Breast epithelium (tissue), 4 donors: ENCODE measurements at places on chromosomes 5 and 9. TPM values are rescaled to one million over a fixed set of nuclear protein-coding genes. Genes with fewer than 3 reads are reported as not detected.

Gene POU5F2
- total RNA-seq = 10.4 TPM

Gene ANXA2R
- total RNA-seq = 4.6 TPM

DNA sequence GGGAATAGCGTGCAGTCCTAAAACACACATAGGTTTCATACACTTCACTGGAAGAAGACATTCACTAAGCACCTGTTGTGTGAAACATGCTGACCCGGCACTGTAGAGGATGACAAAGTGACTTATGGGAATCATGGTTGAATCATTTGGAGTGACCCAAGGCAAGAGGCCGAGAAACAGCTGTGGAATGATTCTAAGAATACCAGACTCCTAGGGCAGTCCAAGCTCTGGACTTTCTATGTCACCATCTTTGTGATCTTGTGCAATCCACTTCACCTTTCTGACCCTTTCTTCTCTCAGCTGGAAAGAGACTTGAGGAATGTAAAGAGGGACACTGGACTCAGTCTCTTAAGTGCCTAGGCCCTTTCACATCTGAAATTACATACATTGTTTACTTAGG is 13.1 kb downstream of the MSANTD3 start:
- no peak overlapping the region for H3K4me3 ChIP-seq
- no peak for DNase-seq
- no peaks in the 10 kb centered on the region for H3K4me1 ChIP-seq
- H3K27ac ChIP-seq = no peak overlapping the region
- no peaks in the 10 kb centered on the region for H3K36me3 ChIP-seq

Gene HSD17B4
- 173 TPM for total RNA-seq

Gene VCAN
- 138 TPM for total RNA-seq

DNA sequence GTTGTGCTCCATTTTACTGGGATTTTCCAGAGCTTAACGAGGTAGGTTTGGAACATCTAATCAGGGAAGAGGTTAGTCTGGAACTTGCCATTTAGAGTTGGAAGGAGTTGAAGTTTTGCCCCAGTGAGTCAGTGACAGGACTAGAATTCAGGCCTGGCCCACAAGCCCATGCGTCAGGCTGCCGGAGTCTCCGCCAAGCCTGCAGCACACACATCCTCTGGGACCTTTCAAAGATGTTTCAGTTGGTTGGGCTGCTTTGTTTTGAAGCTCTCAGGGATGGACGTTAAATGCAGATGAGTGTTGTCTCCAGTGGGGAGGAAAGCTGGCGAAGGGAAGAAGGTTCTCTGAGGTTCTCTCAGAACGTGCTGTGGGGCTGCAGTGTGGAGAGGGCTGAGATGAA is 147.0 kb downstream of the PSAT1 start:
- H3K36me3 ChIP-seq = no peaks in the 10 kb centered on the region
- no peaks in the 10 kb centered on the region for H3K27me3 ChIP-seq
- no peak overlapping the region for H3K4me3 ChIP-seq
- no peak for DNase-seq
- peaks cover 3% of the 10 kb centered on the region for H3K4me1 ChIP-seq

Gene SPATA31E1
- total RNA-seq = not detected

Gene FOXD4L4
- 0.32 TPM for total RNA-seq

GRCh38 chr9:126482361-126483044 is 131.2 kb upstream of the LMX1B start:
- H3K27ac ChIP-seq = no peak overlapping the region
- no peak overlapping the region for H3K4me3 ChIP-seq
- no peaks in the 10 kb centered on the region for H3K27me3 ChIP-seq
- H3K36me3 ChIP-seq = no peaks in the 10 kb centered on the region
- H3K4me1 ChIP-seq = no peaks in the 10 kb centered on the region
- no peak for DNase-seq

DNA sequence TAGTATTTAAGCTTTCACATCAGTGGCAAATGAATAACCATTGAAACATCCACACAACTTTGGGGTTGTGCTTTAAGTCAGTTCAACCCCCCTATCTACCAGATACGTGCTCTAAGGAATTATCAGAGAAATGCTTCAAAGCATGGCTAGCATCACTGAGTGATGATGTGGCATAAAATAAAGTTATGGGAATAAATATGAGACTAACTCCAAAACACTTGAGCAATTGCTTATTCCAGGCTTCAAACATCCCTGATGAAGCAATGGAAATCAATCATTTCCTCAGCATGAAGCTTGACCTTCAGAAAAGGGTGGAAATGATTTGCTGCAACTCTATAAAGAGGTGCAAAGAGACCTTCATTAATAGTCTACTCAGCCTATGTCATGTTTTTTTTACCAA is 292.0 kb upstream of the SMC2 start:
- H3K36me3 ChIP-seq = no peaks in the 10 kb centered on the region
- no peaks in the 10 kb centered on the region for H3K27me3 ChIP-seq
- no peak overlapping the region for H3K4me3 ChIP-seq
- no peaks in the 10 kb centered on the region for H3K4me1 ChIP-seq
- no peak for DNase-seq
- no peak overlapping the region for H3K27ac ChIP-seq

- H3K4me1 ChIP-seq = no peaks in the 10 kb centered on the region
- no peak overlapping the region for H3K27ac ChIP-seq
- no peaks in the 10 kb centered on the region for H3K27me3 ChIP-seq
These were observed 130.0 kb downstream of the MVB12B start for GRCh38 chr9:126456441-126457174.

GRCh38 chr9:131583836-131584555 is 38.7 kb downstream of the PRRT1B start:
- DNase-seq = no peak
- no peak overlapping the region for H3K27ac ChIP-seq
- no peaks in the 10 kb centered on the region for H3K36me3 ChIP-seq
- no peak overlapping the region for H3K4me3 ChIP-seq
- no peaks in the 10 kb centered on the region for H3K27me3 ChIP-seq
- H3K4me1 ChIP-seq = no peaks in the 10 kb centered on the region

GRCh38 chr5:142317753-142318152 is 7.1 kb downstream of the SPRY4 start:
- DNase-seq = no peak
- H3K36me3 ChIP-seq = no peaks in the 10 kb centered on the region
- peaks cover 17% of the 10 kb centered on the region for H3K4me1 ChIP-seq
- H3K27ac ChIP-seq = peak overlapping the region; percentile 58
- no peak overlapping the region for H3K4me3 ChIP-seq

DNA sequence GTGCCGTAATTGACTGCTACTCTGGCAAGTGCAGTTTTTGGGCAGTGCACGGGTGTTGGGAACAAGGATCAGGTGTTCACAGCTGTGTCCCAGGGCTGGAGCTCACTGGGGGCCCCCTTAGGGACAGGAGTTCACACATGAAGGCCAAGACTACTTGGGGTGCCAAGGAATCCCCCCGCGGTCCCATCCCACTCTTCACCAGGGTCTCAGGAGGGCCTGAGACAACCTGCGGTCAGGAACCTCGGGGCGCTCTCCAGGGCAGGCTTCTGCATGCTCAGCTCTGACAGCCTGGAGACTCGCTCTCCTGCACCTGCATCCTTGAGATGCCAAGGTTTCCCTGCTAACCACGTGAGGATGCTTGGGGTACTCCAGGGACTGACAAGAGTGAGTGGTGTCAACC is 2.3 kb upstream of the MAN1B1 start:
- no peak overlapping the region for H3K27ac ChIP-seq
- H3K36me3 ChIP-seq = peaks cover 8% of the 10 kb centered on the region
- no peaks in the 10 kb centered on the region for H3K27me3 ChIP-seq
- H3K4me3 ChIP-seq = no peak overlapping the region
- no peak for DNase-seq
- H3K4me1 ChIP-seq = peaks cover 14% of the 10 kb centered on the region

Gene FSTL4
- 0.98 TPM for total RNA-seq

GRCh38 chr9:114072184-114073140 is 5.6 kb downstream of the AMBP start:
- peaks cover 8% of the 10 kb centered on the region for H3K4me1 ChIP-seq
- DNase-seq = peak; percentile 59
- H3K27ac ChIP-seq = no peak overlapping the region

DNA sequence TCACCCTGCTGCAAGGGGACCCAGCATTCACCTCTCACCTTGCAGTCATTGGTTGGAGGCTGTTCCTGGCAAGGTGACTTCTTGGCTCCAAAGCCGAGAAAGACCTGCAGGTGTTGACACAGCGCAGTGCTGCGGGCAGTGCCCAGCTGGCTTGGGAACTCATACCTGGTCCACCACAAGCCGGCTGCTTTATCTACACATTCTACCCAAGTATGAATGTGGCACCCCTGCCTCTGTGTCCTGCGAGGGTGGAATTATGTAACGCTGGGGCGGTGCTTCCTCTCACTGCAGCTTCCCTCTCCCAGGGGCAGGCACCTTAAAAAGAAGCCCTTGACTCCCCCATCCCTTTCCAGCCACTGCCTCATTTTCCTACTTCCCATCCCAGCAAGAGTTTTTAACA is 2.5 kb upstream of the ZMYND19 start:
- peaks cover 8% of the 10 kb centered on the region for H3K4me1 ChIP-seq
- DNase-seq = no peak
- H3K27me3 ChIP-seq = no peaks in the 10 kb centered on the region
- H3K27ac ChIP-seq = no peak overlapping the region

- H3K27ac ChIP-seq = peak overlapping the region; percentile 96
- DNase-seq = no peak
- no peaks in the 10 kb centered on the region for H3K4me1 ChIP-seq
These were observed 721 bp downstream of the GIN1 start for GRCh38 chr5:103119070-103119764.

Gene ANKRD33B
- total RNA-seq = 5.3 TPM

GRCh38 chr9:116451500-116452115 is 235.5 kb upstream of the TRIM32 start:
- no peak overlapping the region for H3K27ac ChIP-seq
- no peaks in the 10 kb centered on the region for H3K27me3 ChIP-seq
- H3K36me3 ChIP-seq = no peaks in the 10 kb centered on the region
- no peak for DNase-seq
- no peak overlapping the region for H3K4me3 ChIP-seq

DNA sequence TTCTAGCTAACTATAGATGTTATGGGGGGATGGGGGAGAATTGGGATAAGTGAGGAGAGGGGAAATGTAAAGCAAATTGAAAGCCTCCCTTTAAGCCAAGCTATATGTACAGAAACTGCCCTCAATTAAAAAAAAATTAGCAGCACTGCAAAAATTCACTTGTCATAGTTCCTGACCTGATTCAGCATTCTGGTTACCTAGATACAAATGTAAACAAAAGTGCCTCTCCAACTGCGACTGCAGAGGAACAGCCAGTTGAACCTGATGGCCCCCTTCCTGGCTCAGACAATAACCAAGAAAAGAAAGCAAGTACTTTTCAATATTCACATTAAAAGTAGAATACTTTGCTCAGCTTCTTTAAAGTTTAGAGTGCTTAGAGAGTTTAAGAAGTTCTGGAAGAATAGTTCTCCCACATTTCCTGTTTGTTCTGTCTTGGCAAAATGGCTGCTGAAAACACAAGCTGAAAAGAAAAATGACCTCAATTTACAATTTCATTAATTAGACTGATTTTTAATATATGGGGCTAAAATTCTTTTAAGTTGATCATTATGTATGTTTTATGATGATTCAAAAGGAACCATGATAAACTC is 1.5 kb downstream of the FAM81B start:
- H3K4me1 ChIP-seq = no peaks in the 10 kb centered on the region
- H3K27me3 ChIP-seq = no peaks in the 10 kb centered on the region
- H3K4me3 ChIP-seq = no peak overlapping the region
- no peak for DNase-seq
- H3K36me3 ChIP-seq = no peaks in the 10 kb centered on the region
- H3K27ac ChIP-seq = no peak overlapping the region

Gene OR1B1
- not detected for total RNA-seq

Gene FOXD4L3
- 0.15 TPM for total RNA-seq

DNA sequence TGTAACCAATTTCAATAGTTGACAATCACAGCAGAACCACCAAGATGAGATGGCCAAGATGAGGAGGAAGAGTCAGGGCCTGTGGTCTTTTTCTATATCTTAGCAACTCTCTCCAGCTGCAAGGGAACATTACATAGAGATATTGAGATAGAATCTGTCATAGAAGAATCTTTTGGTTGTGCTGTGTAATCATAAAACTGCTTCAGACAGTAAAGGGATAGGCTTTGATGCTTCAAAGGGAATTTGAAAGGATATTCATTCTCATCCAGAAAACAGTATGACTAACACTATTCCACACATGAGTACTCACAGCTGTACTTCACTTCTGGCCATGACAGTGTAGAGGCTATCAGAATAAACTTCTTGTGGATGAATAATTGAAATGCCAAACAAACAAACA is 145.9 kb downstream of the YIPF5 start:
- no peak for DNase-seq
- H3K4me1 ChIP-seq = no peaks in the 10 kb centered on the region
- no peaks in the 10 kb centered on the region for H3K27me3 ChIP-seq
- no peak overlapping the region for H3K4me3 ChIP-seq

DNA sequence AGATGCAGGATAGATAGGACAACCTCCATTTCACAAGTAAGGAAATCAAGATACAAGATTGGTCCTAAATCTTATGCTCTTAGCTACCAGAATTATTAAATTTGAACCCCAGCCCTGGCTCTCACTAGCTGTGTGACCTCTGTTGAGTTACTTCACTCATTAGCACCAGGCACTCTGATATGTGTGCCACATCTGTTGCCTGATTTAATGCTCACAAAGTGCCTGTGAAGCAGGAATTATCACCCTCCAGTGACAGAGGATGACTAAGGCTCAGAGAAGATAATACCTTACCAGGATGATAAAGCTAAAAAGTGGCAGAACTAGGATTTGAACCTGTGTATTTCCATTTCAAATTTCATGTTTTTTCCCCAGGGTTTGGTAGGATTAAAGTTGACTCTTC is 110.0 kb downstream of the PLPPR1 start:
- no peak for DNase-seq
- H3K27ac ChIP-seq = no peak overlapping the region
- H3K4me3 ChIP-seq = no peak overlapping the region

GRCh38 chr5:154038261-154038706 is 426 bp downstream of the FAM114A2 start:
- H3K4me3 ChIP-seq = peak overlapping the region; percentile 89
- H3K4me1 ChIP-seq = peaks cover 6% of the 10 kb centered on the region

DNA sequence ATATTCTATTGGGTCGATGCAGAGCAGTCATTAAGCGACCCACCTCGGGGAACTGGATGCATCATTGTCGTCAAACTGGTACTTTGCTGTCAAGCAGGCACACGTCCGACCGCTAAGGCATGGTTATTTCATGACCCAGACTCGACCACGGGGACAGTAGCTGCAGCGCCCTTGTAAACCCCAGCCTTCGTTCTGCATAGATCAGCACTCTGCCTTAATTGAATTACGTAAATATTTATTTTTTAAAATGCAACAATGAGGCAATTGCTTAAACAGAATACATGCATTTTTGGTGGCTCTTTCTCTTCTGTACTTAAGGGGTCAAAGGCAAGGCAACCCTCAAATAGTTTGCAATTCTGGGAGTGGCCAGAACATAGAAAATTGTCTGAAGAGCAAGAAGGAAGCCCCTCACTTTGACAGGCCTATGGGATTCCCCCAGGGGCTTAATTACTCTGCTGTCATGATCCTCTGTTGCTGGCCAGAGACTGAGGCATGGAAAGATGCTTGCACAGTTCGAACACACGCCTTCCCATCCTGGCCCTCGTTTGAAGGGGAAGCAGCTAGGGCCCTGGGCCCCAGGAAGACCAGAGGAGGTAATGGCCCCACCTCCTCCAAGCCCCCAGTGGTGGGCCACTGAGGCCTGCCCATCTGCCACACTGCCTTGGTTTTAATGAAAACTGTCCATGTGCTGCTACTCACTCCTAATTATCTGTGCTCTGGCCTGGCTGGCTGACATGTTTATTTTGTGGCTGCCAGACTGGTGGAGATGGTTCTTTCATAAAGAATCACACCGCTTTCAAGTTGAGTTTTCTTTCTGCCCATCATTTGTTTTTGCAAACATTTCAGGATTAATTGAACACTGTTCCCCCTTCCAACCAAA is 169.7 kb upstream of the MAST4 start:
- no peaks in the 10 kb centered on the region for H3K27me3 ChIP-seq
- no peaks in the 10 kb centered on the region for H3K4me1 ChIP-seq
- no peak overlapping the region for H3K27ac ChIP-seq
